Thymus (tissue), 14 donors: ENCODE measurements at places on chromosomes 1 and 21.

- no peak for DNase-seq
Measured at GRCh38 chr1:16625497-16626408, 12.4 kb upstream of the NBPF1 start.

DNA sequence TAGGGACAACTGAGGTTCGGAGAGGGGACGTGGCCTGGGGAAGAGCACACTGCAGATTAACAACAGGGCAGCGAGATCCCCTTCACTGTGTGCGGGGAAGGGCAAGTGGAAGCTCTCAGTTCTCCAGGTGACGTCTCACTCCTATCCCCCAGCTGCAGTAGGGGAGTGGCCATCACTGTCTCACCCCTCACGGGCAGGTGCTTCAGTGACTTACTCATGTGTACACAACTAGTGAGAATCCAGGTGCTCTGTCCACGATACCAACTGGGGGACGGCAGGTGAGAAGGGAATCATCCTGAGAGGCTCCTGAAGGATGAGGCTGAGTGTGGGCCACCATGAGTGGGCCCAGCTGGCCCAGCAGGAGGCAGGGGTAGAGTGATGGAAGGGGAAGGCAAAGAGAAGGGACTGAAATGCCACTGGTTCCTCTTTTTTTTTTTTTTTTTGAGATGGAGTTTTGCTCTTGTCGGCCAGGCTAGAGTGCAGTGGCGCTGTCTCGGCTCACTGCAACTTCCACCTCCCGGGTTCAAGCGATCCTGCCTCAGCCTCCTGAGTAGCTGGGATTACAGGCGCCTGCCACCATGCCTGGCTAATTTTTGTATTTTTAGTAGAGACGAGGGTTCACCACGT is 25.9 kb downstream of the RHBG start:
- DNase-seq, result no peak

- DNase-seq, result no peak
Measured at GRCh38 chr1:157418659-157419058, 133.7 kb downstream of the FCRL5 start.

DNA sequence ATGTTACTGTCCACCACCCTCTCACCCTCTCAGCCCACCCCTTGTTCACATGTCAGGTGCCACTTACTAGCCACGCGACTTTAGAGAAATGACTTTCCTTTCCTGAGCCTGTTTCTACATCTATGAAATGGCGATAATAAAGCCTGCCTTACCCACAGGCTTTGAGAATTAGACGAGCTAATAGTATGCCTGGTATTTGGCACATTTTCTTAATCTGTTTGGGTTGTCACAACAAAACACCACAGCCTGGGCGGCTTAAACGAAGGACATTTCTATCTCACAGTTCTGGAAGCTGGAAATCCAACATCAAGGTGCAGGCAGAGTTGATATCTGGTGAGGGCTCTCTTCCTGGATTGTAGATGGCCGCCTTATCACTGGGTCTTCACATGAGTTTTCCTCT is 273.9 kb upstream of the FMN2 start:
- no peak for DNase-seq

DNA sequence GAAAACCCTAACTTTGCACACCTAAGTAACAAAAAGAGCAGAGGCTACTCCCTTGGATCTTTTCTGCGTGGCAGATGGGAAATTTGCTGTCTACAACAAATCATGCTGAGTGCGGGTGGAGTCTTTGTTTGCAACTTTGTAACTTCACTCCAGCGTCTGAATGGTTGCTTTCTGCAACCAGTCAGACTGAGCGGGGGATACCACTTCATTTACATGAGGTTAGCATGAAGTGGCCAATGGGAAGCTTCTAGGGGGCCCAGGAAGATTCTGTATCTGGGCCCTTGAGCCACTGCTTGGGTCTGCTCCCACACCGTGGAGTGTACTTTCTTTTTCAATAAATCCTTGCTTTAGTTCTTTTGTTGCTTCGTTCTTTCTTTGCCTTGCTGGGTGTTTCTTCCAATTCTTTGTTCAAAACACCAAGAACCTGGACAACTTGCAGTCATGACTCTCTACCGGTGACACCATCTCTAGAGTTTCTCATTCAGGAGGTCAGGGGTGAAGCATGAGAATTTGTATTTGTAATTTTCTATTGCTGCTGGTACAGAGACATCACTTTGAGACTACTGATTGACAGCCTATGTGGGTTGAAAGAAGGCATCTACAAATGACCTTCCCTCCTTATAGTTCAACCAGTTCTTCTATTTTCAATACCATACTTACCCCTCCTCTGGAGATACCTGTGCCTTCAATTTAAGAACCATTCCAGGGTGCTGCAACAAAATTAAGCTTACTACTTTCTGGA is 55.8 kb upstream of the RC3H1 start:
- no peak for DNase-seq

DNA sequence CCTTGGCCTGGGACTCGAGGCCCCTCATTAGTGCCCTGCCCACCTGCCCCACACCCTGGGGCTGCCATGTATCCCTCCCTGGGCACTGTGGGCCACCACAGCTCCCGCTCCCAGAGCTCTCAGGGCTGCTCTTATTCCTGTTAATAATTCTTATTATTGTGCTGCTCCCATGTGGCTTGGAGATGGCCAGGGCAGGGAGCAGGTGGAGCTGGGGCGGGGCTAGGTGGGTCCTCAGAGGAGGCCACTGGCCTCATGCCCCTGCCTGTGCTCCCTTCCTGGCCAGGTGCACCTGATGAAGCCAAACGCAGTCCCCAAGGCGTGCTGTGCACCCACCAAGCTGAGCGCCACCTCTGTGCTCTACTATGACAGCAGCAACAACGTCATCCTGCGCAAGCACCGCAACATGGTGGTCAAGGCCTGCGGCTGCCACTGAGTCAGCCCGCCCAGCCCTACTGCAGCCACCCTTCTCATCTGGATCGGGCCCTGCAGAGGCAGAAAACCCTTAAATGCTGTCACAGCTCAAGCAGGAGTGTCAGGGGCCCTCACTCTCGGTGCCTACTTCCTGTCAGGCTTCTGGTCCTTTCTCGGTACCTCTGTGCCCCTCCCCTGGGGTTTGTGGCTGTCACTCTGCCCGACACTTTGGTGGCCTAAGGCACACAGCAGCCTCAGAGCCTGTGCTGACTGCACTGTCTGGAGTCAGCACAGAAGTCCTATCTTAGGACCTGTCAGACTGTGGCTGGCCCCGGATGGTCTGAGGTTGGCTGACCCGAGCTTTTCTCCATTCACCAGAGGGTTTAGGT is 34.1 kb downstream of the BMP8A start:
- DNase-seq, result peak; percentile 42

- DNase-seq, result no peak
Measured at GRCh38 chr1:229098903-229099578, 171.9 kb upstream of the RAB4A start.

DNA sequence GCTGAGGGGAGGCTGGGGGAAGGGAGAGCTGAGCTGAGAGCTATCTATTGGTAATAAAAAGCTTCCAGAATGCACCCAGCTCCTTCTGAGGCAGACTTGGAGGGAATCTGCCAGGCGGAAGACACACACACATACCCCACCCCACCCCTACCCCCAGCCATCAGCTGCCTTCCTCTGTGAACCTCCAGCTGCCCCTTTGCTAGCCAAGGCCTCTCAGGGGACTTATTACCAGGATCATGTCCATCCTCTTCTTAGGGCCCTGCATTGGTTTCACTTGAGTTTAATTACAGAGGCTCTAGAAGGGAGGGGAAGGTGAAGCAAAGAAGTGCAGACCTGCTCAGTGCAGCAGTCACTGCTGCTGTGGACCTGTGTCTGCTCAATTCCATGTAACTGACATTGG is 156.4 kb downstream of the OMA1 start:
- no peak for DNase-seq
